Tibial nerve (tissue), 4 donors: ENCODE measurements at places on chromosomes 3 and 15.
A peak's percentile ranks its signal among the peaks of the same experiment; 100 is the strongest.

GRCh38 chr3:48140336-48140757, 47.9 kb downstream of the CDC25A start:
- H3K27ac ChIP-seq: no peak overlapping the region
- no peak overlapping the region for H3K4me3 ChIP-seq
- no peaks in the 10 kb centered on the region for H3K27me3 ChIP-seq
- no peak for DNase-seq

DNA sequence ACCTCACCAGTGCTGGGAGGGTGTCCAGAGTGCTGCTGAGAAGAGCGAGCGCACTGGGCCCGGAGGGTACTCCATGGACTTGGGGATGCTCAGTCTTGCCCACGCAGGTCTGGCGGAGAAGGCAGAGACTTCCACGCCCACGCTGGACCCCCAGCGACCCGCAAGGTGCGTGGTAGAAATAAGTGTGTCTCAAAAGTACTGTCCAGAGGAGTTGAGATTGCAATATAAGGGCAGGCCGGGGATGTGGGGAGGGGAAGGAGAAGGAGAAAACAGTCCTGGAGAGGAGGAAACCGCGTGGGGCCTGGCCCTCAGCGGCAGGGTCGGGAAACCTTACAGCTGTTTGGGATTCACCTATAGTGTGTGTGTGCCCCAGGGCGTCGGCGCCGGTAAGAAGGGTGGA, 38.9 kb downstream of the NR2F2 start:
- H3K36me3 ChIP-seq: no peaks in the 10 kb centered on the region
- DNase-seq: no peak
- no peak overlapping the region for H3K27ac ChIP-seq
- H3K4me1 ChIP-seq: no peaks in the 10 kb centered on the region

DNA sequence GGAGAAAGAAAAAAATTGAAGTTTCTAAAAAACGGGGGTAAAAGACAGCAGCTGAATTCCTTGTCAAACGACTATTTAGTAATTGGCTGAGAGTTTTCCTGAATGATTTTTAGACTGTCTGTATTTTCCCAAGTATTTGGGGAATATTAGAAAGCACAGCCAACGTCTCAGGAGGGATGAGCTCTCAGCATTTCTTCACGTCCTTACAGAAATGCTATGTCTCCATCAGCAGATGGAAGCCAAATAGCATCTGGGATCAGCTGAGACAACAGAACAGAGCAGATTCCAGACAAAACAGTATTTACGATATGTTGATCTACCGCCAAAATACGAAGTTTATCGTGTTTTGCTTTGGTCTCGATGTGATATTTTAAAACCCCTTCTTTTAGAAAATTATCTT, 5.3 kb upstream of the TMC3 start:
- no peaks in the 10 kb centered on the region for H3K36me3 ChIP-seq
- H3K27ac ChIP-seq: no peak overlapping the region
- no peaks in the 10 kb centered on the region for H3K4me1 ChIP-seq
- no peak for DNase-seq
- no peaks in the 10 kb centered on the region for H3K27me3 ChIP-seq

DNA sequence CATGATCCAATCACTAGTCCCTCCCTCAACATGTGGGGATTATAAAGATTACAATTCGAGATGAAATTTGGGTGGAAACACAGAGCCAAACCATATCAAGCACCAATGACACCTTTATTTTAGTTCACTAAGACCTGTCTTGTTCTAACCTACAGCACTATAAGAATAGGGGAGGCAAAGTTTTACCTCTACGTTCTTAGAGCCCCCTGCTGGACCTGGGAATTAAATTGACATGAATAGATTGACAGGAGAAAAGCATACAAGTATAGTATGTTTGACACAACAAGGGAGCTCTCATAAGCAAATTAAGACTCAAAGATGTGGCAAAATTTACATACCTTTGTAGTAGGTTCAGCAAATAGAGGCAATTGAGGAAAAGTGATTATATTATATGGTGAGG, 974.4 kb upstream of the ALCAM start:
- H3K36me3 ChIP-seq: no peaks in the 10 kb centered on the region
- no peak overlapping the region for H3K27ac ChIP-seq
- no peak overlapping the region for H3K4me3 ChIP-seq

- H3K27me3 ChIP-seq: no peaks in the 10 kb centered on the region
- no peaks in the 10 kb centered on the region for H3K36me3 ChIP-seq
- no peak overlapping the region for H3K27ac ChIP-seq
- H3K4me3 ChIP-seq: no peak overlapping the region
- no peaks in the 10 kb centered on the region for H3K4me1 ChIP-seq
- no peak for DNase-seq
These were observed 48.5 kb upstream of the MLF1 start for GRCh38 chr3:158522221-158523136.

- no peak overlapping the region for H3K4me3 ChIP-seq
- H3K4me1 ChIP-seq: peaks cover 9% of the 10 kb centered on the region
- no peak overlapping the region for H3K27ac ChIP-seq
- DNase-seq: no peak
- no peaks in the 10 kb centered on the region for H3K27me3 ChIP-seq
These were observed 26.0 kb downstream of the UBE2E1 start for GRCh38 chr3:23831517-23832394.

DNA sequence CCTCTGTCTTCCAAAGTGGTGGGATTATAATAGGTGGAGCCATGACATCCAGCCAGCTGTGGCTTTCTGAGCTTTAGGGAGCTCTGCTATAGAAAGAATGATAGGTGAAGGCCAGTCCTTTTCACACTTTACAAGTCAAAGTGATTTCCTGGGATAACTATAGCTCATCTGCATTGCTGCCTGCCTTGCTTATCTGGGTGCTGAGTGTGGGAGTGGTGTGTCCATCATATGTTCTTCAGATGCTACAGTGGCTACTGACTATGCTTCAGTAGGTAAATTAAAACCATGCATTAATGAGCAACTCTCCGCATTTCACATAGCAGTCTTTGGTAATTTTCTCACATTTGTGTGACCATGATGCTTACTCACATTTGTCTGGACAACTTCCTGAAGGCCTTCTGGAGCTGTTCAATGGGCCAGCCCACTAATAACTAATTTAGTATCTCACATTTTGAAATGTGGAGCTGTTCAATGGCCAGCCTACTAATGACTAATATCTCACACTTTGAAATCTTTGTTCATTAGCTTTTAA, 23.4 kb downstream of the RHOA start:
- DNase-seq: no peak
- H3K4me3 ChIP-seq: no peak overlapping the region
- H3K27ac ChIP-seq: no peak overlapping the region
- no peaks in the 10 kb centered on the region for H3K4me1 ChIP-seq
- H3K27me3 ChIP-seq: no peaks in the 10 kb centered on the region
- H3K36me3 ChIP-seq: no peaks in the 10 kb centered on the region

- DNase-seq: no peak
- peak overlapping the region; percentile 48 for H3K27ac ChIP-seq
- H3K27me3 ChIP-seq: peaks cover 6% of the 10 kb centered on the region
- no peaks in the 10 kb centered on the region for H3K36me3 ChIP-seq
- H3K4me1 ChIP-seq: no peaks in the 10 kb centered on the region
- H3K4me3 ChIP-seq: peak overlapping the region; percentile 48
These were observed 586 bp downstream of the LRRK1 start for GRCh38 chr15:100919481-100920405.

DNA sequence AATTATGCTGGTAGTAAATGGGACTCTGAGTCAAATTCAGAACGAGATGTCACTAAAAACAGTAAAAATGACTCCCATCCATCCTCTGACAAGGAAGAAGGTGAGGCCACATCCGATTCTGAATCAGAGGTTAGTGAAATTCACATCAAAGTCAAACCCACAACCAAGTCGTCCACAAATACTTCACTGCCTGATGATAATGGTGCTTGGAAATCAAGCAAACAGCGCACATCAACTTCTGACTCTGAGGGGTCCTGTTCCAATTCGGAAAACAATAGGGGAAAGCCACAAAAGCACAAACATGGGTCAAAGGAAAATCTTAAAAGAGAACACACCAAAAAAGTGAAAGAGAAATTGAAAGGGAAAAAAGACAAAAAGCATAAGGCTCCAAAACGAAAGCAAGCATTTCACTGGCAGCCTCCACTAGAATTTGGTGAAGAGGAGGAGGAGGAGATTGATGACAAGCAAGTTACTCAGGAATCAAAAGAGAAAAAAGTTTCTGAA, 15.1 kb upstream of the ZBTB47 start:
- peak overlapping the region; percentile 23 for H3K27ac ChIP-seq
- H3K36me3 ChIP-seq: peaks cover 93% of the 10 kb centered on the region
- DNase-seq: no peak

- no peak overlapping the region for H3K4me3 ChIP-seq
- peaks cover 49% of the 10 kb centered on the region for H3K36me3 ChIP-seq
- DNase-seq: no peak
- peaks cover 4% of the 10 kb centered on the region for H3K4me1 ChIP-seq
- H3K27ac ChIP-seq: no peak overlapping the region
- H3K27me3 ChIP-seq: no peaks in the 10 kb centered on the region
These were observed 55.9 kb downstream of the MAP6D1 start for GRCh38 chr3:183769453-183769852.

DNA sequence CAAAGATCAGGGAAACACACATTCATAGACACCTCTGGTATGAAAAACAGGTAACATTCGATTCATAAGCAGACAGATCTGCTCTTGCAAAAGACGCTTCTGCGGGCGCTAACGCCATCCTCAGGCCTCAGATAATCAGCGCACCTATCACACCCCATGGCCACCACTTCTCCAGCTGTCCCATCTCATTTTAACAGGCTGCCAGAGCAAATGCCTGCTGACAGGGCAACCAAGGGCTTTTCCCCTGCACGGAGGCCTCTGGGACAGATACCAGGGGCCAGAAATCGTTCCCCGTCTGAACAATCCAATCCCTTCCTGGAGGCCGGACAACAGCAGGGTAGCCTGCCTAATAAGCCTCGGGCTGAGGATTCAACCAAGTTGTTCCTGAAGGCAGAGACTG, 15.2 kb downstream of the ABCC5 start:
- DNase-seq: no peak
- no peaks in the 10 kb centered on the region for H3K27me3 ChIP-seq
